Stimulated activated CD8-positive, alpha-beta memory T cell treated with anti-CD3 and anti-CD28 coated beads, Interleukin-4, amount 100 ng/mL, for 1 hour (primary cell): ENCODE measurements at places on chromosomes 13 and 19.

DNA sequence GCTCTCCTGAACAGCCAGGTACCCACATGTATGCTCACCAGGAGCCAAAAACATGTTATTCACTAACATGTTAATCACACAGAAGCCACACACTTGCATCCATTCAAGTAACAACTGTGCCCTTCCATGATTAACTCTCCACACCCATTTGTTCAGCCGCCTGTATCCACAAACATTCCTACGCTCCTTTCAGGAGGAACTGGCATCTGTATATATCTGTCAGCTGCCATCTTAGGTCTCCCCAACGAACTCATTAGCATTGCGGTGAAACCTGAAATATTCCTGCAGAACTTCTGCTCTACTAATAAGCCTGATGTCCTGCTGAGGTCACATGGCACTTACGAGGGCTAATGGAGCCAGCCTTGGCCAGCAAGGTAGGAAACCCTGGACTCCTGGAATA is 33.0 kb downstream of the OLFM2 start:
- DNase-seq, result no peak

- DNase-seq, result no peak
These were observed 20.9 kb downstream of the TMED1 start for GRCh38 chr19:10815007-10815536.

GRCh38 chr13:46149272-46150133 is 32.5 kb downstream of the LCP1 start:
- DNase-seq, result no peak

DNA sequence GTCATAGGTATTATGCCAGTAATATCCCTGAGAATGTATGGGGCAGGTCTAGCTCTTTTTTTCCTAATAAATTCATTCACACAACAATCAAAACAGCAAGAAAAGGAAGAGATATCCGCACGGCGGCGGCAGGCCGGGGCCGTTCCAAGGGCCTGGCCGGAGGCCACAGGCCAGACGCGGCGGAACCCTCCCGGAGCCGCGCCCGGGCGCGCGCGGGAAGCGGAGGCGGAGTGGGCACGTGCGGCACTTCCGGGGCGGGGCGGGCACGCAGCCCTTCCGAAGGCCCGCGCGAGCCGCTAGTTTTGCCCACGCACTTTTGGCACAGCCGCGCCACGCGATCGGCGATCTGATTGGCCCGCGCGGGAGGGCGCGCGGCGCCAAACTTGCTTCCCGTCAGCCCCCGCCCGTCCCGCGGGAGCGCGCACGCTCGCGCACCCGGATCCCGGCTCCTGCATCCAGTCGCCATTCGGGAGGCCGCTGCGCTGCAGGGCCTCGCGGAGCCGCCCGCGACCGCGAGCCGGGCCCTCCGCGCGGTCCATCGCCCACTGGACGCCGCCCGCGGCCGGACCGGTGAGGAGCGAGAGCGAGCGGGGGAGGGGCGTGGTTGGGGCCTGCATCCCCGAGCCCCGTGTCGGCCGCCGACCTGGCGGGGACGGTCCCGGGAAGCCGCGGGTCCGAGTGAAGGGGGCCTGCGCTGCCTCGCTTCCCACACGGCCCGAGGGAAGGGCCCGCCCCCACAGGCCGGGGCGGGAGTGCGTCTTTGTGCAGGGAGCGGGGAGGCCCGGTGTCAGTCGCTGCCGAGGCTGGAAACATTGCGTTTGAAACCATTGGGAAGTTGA is at the start of gene CHAMP1:
Gene CHAMP1 (plus strand): TSS at position 430 of the 839 bp plus-strand sequence. CDS start 9,340 bp downstream, outside the sequence.
- peak; percentile 75 for DNase-seq

GRCh38 chr13:51684076-51684475 is 99.8 kb downstream of the WDFY2 start:
- no peak for DNase-seq

DNA sequence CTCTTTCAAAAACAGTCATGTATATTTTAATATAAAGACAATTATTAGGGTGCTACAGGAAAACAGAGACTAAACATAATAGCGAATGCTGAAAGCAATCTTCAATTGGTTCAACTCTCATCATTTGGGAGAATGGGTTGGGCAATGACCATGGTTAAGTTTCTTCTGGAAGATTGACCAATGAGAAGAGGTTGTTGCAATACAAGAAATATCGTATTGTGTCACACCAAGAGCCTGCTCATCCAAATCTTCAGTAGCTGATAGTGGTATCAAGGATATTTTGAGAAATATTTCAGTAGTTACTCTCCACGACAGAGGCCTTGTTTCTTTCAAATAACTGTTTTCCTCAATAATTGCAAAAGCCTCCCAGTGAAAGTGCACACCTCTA is 83.0 kb upstream of the FNDC3A start:
- no peak for DNase-seq

- DNase-seq, result no peak
These were observed 235.6 kb downstream of the SHISA2 start for GRCh38 chr13:25816239-25816638.

DNA sequence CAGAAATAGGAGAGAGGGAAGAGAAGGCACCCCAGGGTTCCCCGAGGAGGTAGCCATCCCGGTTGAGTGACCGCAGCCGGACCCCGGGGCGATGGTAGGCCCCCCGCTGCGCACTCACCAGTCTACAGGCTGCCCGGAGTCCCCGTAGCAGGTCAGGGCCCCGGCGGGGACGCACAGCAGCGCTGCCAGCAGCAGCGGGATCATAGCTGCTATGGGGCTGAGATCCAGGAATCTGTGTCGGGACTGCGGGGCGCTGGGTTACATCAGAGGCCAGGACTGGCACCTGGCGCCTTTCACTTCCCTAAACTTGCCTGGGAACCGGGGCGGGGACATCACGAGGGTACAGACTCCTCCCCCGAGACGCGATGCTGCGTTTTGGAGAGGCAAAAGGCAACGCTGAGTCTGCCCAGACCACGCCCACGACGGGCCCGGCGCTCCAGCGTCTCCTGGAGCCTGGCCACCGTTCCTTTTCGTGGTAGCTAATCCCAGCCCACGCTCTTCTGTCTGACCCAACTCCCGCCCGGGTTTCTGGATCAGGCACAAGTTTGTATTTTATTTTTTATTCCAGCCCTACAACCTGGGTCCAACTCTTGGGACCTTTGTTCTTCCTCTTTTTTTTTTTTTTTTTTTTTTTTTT is at the start of gene DNASE2:
Gene DNASE2 (minus strand): TSS at position 278 of the 637 bp plus-strand sequence. CDS start 74 bp downstream, at position 204.
- DNase-seq, result peak; percentile 65

- DNase-seq, result no peak
These were observed 43.4 kb downstream of the PDCD5 start for GRCh38 chr19:32624410-32624809.

DNA sequence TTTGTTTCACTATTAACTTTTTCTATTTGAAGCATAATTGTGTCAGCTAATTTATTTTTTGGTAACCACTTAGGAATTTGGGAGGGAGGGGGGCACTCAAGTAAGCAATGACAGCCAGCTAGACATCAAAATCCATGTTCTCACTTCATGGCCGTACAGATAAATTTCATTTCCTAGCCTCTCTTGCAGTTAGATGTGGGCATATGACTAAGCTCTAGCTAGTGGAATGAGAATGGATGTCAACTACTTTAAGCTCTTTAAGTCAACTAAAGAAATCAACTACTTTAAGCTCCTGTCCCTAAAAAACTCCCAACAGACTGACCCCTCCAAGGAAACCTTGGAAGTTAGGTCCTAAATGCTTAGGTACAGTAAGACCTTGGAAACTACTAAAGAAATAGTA is 92.0 kb downstream of the KCNRG start:
- no peak for DNase-seq

GRCh38 chr19:49988433-49988832 is 27.5 kb upstream of the SIGLEC11 start:
- DNase-seq, result no peak

DNA sequence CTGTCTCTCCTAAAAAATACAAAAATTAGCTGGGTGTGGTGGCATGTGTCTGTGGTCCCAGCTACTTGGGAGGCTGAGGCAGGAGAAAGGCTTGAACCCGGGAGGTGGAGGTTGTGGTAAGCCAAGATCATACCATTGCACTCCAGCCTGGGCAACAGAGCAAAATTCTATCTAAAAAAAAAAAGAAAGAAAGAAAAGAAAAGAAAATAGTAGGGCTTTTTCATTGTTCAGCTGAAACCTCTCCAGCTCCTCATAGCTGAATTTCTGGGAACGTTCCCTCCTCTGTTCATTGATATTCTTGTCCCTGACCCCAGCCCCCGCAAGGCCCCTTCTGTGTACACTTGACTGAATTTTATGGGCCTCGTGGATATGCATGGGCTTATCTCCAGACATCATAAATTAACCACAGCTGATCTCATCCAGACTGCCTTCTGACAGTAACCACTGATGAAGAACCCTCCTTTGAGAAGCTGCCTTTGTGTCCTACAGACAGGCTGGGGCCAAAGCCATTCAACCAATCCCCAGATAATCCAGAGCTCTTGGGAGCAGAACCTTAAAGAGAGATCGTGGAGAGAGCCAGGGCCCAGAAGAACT is at the start of gene ELSPBP1:
Gene ELSPBP1 (plus strand): TSS at position 424 of the 594 bp plus-strand sequence. CDS start 14,036 bp downstream, outside the sequence.
- no peak for DNase-seq

DNA sequence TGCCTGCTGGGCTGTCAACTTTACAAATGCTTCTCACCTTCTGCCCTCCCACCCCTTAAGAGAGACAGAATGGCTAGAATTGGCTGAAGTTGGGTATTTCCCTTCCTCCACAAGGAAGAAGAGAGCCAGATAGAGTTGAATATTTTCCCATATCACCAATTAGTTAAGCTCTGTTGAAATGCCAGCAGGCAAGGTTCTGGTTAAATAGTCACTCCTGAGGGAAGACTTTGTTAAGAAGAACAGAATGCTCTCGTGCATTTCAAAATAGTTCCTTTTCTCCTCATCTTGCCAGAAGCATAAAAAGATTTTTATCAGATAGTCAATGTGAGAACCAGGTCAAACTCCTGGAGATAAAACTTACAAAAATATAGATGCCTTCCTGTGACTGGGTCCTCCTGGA is 2857.0 kb upstream of the PCDH20 start:
- no peak for DNase-seq

DNA sequence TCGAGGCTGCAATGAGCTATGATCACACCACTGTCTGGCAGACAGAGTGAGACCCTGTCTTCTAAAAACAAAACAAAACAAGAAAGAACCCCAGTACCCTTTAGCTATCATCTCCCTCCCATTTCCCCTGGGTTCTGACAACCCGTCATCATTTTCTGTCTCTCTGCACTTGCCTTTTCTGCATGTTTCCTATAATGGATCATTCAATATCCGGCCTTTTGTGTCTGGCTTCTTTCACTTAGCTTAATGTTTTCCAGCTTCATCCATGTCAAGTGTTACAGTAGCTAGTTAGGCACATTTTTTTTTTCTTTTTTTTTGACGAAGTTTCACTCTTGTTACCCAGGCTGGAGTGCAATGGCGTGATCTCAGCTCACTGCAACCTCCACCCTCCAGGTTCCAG is 16.5 kb downstream of the AP2S1 start:
- DNase-seq, result no peak

DNA sequence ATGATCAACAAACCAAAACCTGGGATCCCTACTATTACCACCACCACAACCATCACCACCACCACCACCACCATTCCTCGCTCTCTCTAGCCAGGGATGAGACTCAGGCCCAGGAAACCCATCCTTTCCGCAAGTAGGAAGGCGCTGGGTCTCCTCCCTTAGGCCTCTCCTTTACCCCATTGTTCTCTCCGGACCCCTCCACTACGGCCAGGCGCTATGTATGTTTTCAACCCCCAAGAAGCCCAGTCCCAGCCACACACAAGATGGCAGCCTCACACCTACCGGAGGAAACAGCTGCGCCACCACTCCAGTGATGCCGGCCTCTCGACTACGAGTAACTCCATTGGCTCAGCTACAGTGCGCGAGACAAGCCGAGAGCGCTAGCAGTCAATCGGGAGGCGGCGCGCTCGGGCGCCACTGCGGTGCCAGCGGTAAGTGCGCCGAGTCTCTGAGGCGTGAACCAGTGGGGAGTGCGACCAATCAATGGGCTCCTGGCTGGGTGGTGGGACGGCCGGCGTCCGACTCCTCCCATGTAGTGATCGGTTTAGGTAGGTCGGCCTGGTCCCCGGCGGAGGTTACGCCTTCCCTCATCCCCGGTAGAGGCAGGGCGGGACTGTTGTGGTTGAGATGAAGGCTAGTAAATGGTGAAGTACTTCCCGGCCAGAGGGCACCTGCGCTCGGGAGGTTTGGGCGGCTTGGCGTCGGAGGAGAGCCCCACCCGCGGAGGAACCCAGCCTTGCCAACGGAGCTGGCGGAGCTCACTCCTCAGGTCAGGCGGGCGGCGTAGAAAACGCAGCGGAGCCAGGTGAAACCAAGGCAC is at the start of the genes CAB39L and SETDB2:
Gene CAB39L (minus strand): TSS at position 361 of the 820 bp plus-strand sequence. CDS start 61,154 bp downstream, outside the sequence.
Gene SETDB2 (plus strand): TSS at position 571 of the 820 bp plus-strand sequence. CDS start 7,620 bp downstream, outside the sequence.
- peak; percentile 94 for DNase-seq

GRCh38 chr13:21526707-21527540 is 67.8 kb upstream of the ZDHHC20 start:
- DNase-seq, result no peak
